Liver (tissue), 10 donors: ENCODE measurements at places on chromosomes 6 and 20. TPM values are rescaled to one million over a fixed set of nuclear protein-coding genes. Genes with fewer than 3 reads are reported as not detected.

The CRISP3 gene
- total RNA-seq: 0.08 TPM

- H3K4me3 ChIP-seq: no peak overlapping the region
- DNase-seq: no peak
- H3K36me3 ChIP-seq: no peaks in the 10 kb centered on the region
- H3K4me1 ChIP-seq: no peaks in the 10 kb centered on the region
Measured at GRCh38 chr6:21005816-21006570, 471.7 kb downstream of the CDKAL1 start.

GRCh38 chr20:8144282-8145245 is 12.5 kb downstream of the PLCB1 start:
- H3K4me3 ChIP-seq: no peak overlapping the region
- peak overlapping the region; percentile 26 for H3K27ac ChIP-seq
- H3K27me3 ChIP-seq: no peaks in the 10 kb centered on the region
- peaks cover 10% of the 10 kb centered on the region for H3K4me1 ChIP-seq

GRCh38 chr6:28167068-28167467 is 25.4 kb downstream of the ZKSCAN8 start:
- H3K4me3 ChIP-seq: no peak overlapping the region
- H3K36me3 ChIP-seq: no peaks in the 10 kb centered on the region
- no peak for DNase-seq
- H3K27me3 ChIP-seq: no peaks in the 10 kb centered on the region
- H3K4me1 ChIP-seq: no peaks in the 10 kb centered on the region
- H3K27ac ChIP-seq: no peak overlapping the region

The SIRPB2 gene
- total RNA-seq: 2.8 TPM

DNA sequence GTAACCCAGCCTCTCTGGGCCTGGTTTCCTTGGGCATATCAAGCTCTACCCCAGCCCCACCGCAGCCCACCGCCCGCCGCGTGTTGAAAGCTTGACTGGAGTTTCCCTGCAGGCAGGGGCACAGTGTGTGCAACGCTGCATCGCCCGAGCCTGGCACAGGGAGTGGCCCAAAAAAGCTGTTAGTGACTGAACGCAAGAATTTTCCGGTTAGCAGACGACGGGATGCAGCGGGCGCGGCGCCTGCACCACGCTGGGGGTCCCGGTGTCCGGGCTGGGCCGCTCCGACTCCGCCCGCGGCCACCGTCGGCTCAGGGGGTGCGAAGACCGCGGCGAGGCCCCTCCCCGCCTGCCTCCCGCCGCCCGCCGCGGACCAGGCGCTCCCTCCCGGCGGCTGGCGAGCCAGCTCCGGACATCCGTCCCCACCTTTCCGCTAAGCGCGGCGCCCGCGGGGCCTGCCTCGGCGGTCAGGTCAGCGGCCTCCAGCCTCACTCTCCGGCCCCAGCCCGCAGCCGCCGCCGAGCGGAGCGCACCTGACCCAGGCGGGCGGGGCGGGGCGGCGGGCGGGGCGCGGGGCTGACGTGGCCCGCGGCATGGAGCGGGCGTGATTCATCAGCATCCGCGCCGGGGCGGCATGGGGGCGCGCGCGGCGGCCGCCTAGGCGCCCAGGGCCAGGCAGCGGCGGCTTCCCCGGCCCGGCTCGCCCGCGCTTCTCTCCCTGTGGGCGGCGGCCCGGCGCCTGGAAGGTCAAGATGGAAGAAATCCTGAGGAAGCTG is at the start of gene ARFGEF3:
Gene ARFGEF3, plus strand, starts transcription at position 602 of the 773 bp plus-strand sequence. Its CDS starts 148 bp downstream, at position 750.
- peaks cover 2% of the 10 kb centered on the region for H3K27me3 ChIP-seq
- no peaks in the 10 kb centered on the region for H3K36me3 ChIP-seq
- H3K4me3 ChIP-seq: peak within 1 kb of the TSS; percentile 69
- DNase-seq: peak; percentile 39
- H3K4me1 ChIP-seq: peaks cover 10% of the 10 kb centered on the region

GRCh38 chr6:136465766-136466303 is 84.4 kb downstream of the MAP7 start:
- no peak overlapping the region for H3K4me3 ChIP-seq
- no peaks in the 10 kb centered on the region for H3K36me3 ChIP-seq
- H3K27me3 ChIP-seq: no peaks in the 10 kb centered on the region
- no peak for DNase-seq
- H3K27ac ChIP-seq: no peak overlapping the region

DNA sequence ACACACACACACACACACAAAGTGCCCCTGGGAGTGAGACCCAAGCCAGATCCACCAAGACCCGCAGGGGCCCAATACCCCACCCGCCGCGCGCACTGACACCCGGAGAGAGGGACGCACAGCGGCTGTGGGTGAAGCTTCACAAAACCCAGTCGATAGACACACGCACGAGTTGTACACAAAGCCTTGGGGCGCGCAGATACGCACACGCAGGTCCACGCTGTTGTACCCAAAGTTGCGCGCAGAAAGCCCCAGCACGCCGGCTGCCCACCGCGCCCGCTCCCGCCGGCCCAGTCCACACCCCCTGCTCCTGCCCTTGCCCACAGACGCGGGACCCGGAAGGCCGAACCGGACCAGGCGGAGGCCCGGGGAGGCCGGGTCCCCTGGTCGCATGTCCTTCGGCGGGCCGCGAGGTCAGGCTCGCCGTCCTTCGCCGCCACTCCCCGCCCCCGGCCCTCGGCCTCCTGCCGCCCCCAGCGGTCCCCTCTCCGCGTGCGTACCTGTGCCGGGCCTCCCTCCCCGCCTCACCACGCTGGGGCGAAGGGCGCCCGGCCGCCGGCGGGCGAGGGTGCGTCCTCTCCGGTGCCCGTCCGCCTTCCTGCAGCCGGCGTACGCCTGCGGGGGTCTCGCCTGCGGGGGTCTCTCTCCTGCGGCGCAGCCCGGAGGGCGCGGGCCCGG is at the start of gene TMEM74B:
Gene TMEM74B, minus strand, starts transcription at position 344 of the 678 bp plus-strand sequence. CDS start 1,180 bp downstream, outside the sequence.
- no peak for DNase-seq
- no peaks in the 10 kb centered on the region for H3K36me3 ChIP-seq
- no peak within 1 kb of the TSS for H3K27ac ChIP-seq
- H3K4me3 ChIP-seq: peak within 1 kb of the TSS; percentile 67
